ENCODE measurements at places on chromosomes 5 and 9. TPM values are rescaled to one million over a fixed set of nuclear protein-coding genes. Genes with fewer than 3 reads are reported as not detected.

RMRP gene
- total RNA-seq = 8,471 TPM

DNA sequence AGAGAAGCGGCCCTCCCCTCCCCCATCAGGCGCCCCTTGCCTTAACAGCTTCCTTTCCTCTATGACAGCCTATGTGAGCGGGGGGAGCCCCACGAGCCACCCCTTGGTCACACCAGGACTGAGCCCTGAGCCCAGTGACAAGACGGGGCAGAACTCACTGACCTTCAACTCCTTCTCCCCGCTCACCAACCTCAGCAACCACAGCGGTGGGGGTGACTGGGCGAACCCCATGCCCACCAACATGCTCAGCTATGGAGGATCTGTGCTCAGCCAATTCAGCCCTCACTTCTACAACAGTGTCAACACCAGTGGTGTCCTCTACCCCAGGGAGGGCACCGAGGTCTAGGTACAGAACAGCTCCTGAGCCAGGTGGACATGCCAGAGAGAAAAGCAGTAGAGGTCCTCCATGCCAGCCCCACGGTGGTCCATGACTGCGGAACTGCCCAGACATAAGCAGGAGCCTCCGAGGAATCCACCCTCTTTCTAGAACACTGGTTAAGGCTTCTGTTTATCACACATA, 2.6 kb downstream of the FOXI1 start:
- no peak for DNase-seq

IRX1 gene
- total RNA-seq = not detected

GAPT gene
- total RNA-seq = not detected

NDFIP1 gene
- 70.1 TPM for total RNA-seq

GRCh38 chr5:77852514-77853352, 76.6 kb upstream of the TBCA start:
- DNase-seq = no peak

MARCHF3 gene
- 16.1 TPM for total RNA-seq

- no peak for DNase-seq
Observed at GRCh38 chr5:176779537-176779936, 30.8 kb upstream of the UNC5A start.

DNA sequence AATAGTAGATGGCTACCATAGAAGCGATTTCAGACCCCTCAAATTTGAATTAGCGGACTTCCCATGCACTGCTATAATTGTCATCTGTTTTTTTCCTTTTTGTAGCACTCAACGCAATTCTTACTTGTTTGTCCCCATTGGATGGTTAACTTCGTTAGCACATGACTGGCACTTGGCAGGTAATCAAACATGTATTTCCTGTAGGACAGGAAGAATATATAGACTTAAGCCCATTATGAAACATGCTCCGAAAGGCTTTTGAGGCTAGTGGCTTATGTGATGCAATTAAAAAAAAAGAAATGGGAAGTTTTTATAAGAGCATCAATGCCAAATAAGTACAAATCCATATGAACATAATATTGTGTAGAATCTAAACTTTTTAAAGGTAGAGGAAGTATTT, 301.2 kb downstream of the PSAT1 start:
- no peak for DNase-seq

- no peak for DNase-seq
Observed at GRCh38 chr5:16450163-16450562, 15.4 kb downstream of the ZNF622 start.

- DNase-seq = no peak
Observed at GRCh38 chr5:58828258-58828657, 245.4 kb downstream of the RAB3C start.
